Progenitor cell of endocrine pancreas (in vitro differentiated cells): ENCODE measurements at places on chromosomes 7 and 10.
A peak's percentile ranks its signal among the peaks of the same experiment; 100 is the strongest.

DNA sequence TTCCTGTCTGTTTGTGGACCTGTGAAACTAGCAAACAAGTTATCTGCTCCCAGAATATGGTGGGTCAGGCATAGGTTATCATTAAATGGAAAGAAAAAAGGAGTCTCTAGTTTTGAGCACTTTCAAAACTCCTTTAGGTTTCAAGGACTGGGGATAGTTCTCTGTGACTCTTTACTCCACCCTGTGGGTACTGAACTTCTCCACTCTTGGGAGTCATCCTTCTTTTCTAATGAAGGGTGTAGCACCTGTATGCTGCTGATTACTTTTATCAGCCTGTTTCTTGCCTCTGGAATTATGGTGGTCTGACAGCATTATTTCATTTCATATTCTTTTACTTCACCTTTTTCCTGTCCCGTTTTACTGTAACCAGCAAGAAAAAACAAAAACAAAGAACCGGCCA is 6.7 kb downstream of the GNAI1 start:
- no peak overlapping the region for H3K4me3 ChIP-seq
- DNase-seq = no peak
- no peak overlapping the region for H3K27ac ChIP-seq

GRCh38 chr7:126495733-126496132 is 757.0 kb downstream of the GRM8 start:
- H3K27me3 ChIP-seq = no peaks in the 10 kb centered on the region
- H3K4me1 ChIP-seq = peaks cover 27% of the 10 kb centered on the region
- H3K4me3 ChIP-seq = no peak overlapping the region
- H3K36me3 ChIP-seq = no peaks in the 10 kb centered on the region
- peak overlapping the region; percentile 65 for H3K27ac ChIP-seq
- no peak for DNase-seq

- DNase-seq = no peak
- peaks cover 7% of the 10 kb centered on the region for H3K4me1 ChIP-seq
- peaks cover 73% of the 10 kb centered on the region for H3K27me3 ChIP-seq
- no peak overlapping the region for H3K27ac ChIP-seq
Observed at GRCh38 chr10:132044803-132045202, 20.9 kb upstream of the JAKMIP3 start.

GRCh38 chr10:95516774-95517373 is 44.3 kb downstream of the SORBS1 start:
- H3K27ac ChIP-seq = peak overlapping the region; percentile 71
- DNase-seq = no peak
- no peaks in the 10 kb centered on the region for H3K27me3 ChIP-seq

GRCh38 chr7:51228386-51228958 is 88.1 kb downstream of the COBL start:
- no peak overlapping the region for H3K4me3 ChIP-seq
- H3K4me1 ChIP-seq = peaks cover 19% of the 10 kb centered on the region
- H3K36me3 ChIP-seq = no peaks in the 10 kb centered on the region
- H3K27ac ChIP-seq = peak overlapping the region; percentile 50
- no peak for DNase-seq
- peaks cover 15% of the 10 kb centered on the region for H3K27me3 ChIP-seq

- H3K4me1 ChIP-seq = peaks cover 9% of the 10 kb centered on the region
- no peaks in the 10 kb centered on the region for H3K36me3 ChIP-seq
- DNase-seq = no peak
- no peak overlapping the region for H3K4me3 ChIP-seq
- H3K27me3 ChIP-seq = peaks cover 9% of the 10 kb centered on the region
- H3K27ac ChIP-seq = no peak overlapping the region
Observed at GRCh38 chr7:158016180-158017097, 571.2 kb downstream of the PTPRN2 start.

GRCh38 chr10:5987747-5988146 is 10.4 kb upstream of the IL15RA start:
- peaks cover 20% of the 10 kb centered on the region for H3K27me3 ChIP-seq
- no peak overlapping the region for H3K27ac ChIP-seq
- peaks cover 3% of the 10 kb centered on the region for H3K36me3 ChIP-seq
- H3K4me3 ChIP-seq = no peak overlapping the region

GRCh38 chr10:74293686-74294371 is 142.8 kb downstream of the ADK start:
- no peak overlapping the region for H3K4me3 ChIP-seq
- H3K36me3 ChIP-seq = peaks cover 2% of the 10 kb centered on the region
- DNase-seq = no peak
- H3K27ac ChIP-seq = no peak overlapping the region
- no peaks in the 10 kb centered on the region for H3K27me3 ChIP-seq
- peaks cover 5% of the 10 kb centered on the region for H3K4me1 ChIP-seq

DNA sequence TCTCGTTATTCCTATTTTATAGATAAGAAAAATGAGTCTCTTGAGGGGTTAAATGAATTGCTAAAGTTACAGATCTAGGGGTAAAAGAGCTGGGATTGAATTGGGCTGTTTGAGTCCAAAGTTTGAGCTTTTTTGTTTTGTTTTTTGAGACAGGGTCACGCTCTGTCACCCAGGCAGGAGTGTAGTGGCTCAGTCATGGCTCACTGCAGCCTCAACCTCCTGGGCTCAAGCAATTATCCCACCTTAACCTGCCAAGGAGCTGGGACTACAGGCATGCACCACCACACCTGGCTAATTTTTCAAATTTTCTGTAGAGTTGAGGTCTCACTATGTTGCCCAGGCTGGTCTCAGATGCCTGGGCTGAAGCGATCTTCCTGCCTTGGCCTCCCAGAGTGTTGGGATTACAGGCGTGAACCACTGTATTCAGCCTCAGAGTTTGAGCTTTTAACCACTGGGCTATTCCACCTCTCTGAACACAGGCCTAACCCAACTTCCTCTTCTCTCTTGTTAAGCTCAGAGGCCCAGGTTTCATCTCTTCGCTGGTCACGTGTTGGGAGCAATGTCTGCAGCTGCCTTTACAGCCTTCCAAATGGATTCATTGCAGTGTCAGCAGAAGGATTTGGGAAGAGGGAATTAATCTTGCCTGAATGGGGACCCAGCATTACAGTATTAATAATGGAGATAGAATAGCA is 8.0 kb downstream of the SUFU start:
- H3K27ac ChIP-seq = no peak overlapping the region
- no peak for DNase-seq
- H3K4me3 ChIP-seq = no peak overlapping the region
- peaks cover 13% of the 10 kb centered on the region for H3K36me3 ChIP-seq

- H3K36me3 ChIP-seq = no peaks in the 10 kb centered on the region
- no peaks in the 10 kb centered on the region for H3K4me1 ChIP-seq
- no peak for DNase-seq
- H3K27me3 ChIP-seq = peaks cover 6% of the 10 kb centered on the region
- H3K4me3 ChIP-seq = no peak overlapping the region
- no peak overlapping the region for H3K27ac ChIP-seq
Observed at GRCh38 chr10:116775488-116776400, 33.4 kb upstream of the HSPA12A start.

- H3K4me3 ChIP-seq = no peak overlapping the region
- peaks cover 11% of the 10 kb centered on the region for H3K36me3 ChIP-seq
Observed at GRCh38 chr7:7510794-7511193, 24.9 kb downstream of the COL28A1 start.

DNA sequence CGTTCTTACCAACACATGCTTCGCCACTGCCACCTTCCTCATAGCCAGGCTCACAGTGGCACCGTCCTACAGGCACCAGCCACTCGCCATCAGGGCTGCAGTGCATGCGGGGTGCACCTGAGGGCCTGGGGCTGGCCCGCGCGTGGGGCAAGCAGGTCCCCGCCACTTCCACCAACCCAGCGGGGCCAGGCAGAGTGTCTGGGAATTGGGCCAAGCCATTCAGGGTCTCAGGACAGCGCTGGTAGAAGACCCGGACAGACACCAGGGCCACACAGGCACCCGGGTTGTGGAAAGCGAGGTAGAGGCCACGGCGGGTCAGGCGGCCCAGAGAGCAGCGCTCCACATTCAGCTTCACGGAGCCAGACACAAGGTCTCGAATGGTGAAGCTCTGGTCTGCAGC is 9.0 kb downstream of the EPHA1 start:
- H3K27ac ChIP-seq = no peak overlapping the region
- peaks cover 10% of the 10 kb centered on the region for H3K4me1 ChIP-seq
- peaks cover 15% of the 10 kb centered on the region for H3K36me3 ChIP-seq

DNA sequence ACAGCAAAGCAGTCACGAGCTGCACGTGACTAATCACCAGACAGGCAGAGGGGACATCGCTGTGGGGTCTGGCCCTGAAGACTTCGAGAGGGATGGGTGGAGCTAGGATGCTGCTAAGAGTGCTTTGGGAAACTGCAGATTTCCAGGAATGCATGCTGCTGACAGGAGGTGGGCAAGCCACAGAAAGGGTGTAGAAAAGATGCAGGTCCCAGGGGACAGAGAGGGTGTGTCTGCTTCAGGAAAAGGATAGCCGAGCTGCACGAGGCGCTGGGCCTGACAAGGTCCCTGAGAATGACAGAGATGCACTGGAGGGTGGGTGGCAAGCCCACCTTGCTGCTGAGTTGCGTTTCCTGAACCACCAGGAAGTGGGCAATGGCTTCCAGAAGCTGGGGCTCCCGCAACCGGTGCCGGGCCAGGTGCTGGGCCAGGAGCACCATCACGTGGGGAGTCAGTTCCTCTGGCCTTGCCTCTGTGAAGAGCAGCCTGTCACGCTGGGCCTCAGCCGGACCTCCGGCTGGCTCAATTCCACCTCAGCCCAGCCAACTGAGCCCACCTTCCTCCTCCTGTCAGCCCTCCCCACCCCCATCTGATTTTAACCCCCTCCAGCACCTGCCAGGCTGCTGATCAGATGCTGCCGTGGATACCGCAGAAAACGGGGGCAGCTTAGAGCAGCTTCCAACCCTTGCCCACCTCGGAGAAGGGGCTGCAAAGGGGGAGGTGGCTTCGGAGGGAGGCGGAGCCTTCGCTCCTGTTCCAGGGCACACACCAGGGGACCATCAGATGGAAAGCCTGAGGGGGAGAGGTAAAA is 2.2 kb downstream of the FASTK start:
- no peaks in the 10 kb centered on the region for H3K27me3 ChIP-seq
- peaks cover 12% of the 10 kb centered on the region for H3K4me1 ChIP-seq
- H3K27ac ChIP-seq = peak overlapping the region; percentile 29
- peaks cover 8% of the 10 kb centered on the region for H3K36me3 ChIP-seq
- DNase-seq = no peak
- peak overlapping the region; percentile 85 for H3K4me3 ChIP-seq

GRCh38 chr10:127926455-127926854 is 19.6 kb downstream of the PTPRE start:
- peaks cover 19% of the 10 kb centered on the region for H3K4me1 ChIP-seq
- no peaks in the 10 kb centered on the region for H3K36me3 ChIP-seq
- DNase-seq = no peak
- H3K4me3 ChIP-seq = no peak overlapping the region
- H3K27ac ChIP-seq = no peak overlapping the region

DNA sequence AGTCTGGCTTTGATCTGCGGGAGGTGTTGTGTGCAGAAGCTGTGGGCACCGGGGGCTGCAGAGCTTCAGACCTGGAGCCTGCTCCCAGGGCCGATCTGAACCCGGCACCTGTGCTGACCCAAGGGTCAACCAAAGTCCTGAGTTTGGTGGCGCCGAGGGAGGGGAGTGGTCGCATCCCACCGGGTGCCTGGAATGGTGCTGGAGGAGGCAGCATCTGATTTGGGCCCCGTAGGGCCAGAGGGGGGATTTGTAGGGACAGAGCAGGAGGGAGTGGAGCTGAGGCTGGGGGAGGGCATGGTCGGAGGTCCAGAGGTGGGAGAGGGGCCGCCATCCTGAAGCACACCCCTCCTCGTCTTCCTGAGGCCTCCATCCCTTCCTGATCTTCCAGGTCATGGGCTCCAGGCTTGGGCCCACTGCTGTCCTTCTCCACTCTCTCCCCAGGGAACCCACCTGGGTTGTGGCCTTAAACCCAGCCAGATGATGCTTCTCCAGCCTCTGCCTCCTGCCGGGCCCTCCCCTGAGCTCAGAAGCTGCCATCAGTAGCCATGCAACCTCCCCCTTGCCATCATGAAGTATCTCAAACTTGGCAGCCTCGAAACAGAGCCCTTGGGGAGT is 112.9 kb downstream of the LHPP start:
- no peaks in the 10 kb centered on the region for H3K4me1 ChIP-seq
- H3K27ac ChIP-seq = no peak overlapping the region
- H3K36me3 ChIP-seq = no peaks in the 10 kb centered on the region

DNA sequence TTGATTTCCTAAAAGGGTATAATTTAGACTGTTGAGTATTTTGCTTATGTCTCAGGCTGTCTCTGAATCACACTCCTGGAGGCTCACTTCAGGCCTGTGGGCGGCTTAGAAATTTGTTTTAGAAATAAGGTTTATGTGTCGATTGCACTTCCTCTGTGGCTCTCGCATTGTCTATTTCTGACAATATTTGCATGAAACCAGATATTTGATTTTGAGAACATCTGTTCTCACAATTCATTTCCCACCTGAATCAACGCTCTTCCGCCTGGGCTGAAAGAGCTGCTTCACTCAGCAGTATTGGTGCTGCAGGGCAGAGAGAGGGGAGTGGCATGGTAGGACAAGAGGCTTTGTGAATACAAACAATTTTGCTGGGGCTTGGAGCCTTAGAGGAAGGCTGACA is 262.0 kb downstream of the ADRA2A start:
- H3K27ac ChIP-seq = no peak overlapping the region
- no peaks in the 10 kb centered on the region for H3K27me3 ChIP-seq
- no peak for DNase-seq
- H3K4me1 ChIP-seq = no peaks in the 10 kb centered on the region
- no peak overlapping the region for H3K4me3 ChIP-seq

DNA sequence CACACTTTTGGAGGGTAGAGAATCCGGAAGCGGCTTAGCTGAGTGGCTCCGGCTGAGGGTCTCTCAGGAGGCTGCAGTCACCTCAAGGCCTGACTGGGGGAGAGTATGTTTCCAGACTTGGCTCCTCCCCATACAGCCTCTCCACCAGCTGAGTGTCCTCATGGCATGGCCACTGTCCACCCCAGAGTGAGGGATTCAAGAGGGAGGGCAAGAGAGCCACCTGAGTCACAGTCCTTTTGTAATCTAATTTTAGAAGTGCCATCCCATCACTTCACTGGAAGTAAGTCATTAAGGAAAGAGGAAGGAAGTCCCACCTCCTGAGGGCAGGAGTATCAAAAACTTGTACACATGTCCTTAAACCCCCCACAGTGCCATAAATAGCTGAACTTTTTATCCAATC is 134.0 kb downstream of the GLI3 start:
- H3K27ac ChIP-seq = no peak overlapping the region
- peaks cover 8% of the 10 kb centered on the region for H3K4me1 ChIP-seq
- no peak for DNase-seq

DNA sequence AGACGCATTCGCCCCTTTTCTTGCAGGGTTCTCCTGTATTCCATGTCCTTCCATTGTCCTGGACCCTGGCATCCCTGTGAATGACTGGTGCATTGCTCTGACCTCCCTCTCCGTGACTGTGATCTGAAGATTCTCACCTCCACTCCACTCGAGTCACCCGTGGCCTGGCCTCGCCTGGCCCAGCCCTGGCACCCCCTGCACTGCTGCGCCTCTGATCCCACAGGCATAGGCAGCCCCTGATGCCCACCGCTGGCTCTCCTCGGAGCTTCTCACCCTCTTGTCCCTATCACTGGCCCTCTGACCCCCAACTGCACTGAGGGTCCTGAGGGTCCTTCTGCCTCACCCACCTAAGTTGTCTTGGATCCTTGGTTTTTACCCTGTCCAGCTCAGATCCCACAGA is 2.2 kb upstream of the MMP21 start:
- no peaks in the 10 kb centered on the region for H3K4me1 ChIP-seq
- DNase-seq = no peak
- H3K27me3 ChIP-seq = no peaks in the 10 kb centered on the region
- no peak overlapping the region for H3K4me3 ChIP-seq
- no peaks in the 10 kb centered on the region for H3K36me3 ChIP-seq

GRCh38 chr7:138957217-138957616 is 24.0 kb downstream of the KIAA1549 start:
- DNase-seq = no peak
- peaks cover 9% of the 10 kb centered on the region for H3K4me1 ChIP-seq
- H3K36me3 ChIP-seq = peaks cover 15% of the 10 kb centered on the region
- H3K27me3 ChIP-seq = no peaks in the 10 kb centered on the region
- H3K4me3 ChIP-seq = no peak overlapping the region
